ENCODE measurements at places on chromosomes 3 and 15.

DNA sequence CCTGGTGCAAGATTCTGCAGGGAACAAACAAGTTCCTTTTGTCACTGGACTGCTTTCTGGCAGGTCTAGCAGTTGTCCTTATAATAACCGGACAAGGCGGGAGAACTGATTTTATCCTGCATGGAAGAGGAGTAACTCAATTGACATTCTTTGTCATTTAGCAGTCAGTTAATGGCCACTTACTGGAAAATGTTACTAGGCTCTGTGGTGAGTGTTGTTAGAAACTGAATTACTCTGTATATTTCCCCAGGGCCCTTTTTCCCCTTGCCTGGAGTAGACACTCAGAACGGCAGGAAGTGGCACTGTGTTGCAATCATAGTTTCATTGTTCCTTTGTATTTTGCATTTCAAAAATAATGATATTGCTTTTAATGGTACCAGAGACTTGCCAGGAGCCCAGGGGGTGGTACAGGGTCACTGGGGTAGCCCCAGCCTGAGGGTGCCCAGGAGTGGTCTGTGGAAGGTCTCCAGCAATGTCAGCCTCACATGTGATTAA lies 318.6 kb upstream of the LRRFIP2 start:
- DNase-seq = peak; percentile 13

GRCh38 chr15:37041042-37041441 lies 59.3 kb downstream of the MEIS2 start:
- no peak for DNase-seq

GRCh38 chr15:67307156-67307555 lies 52.6 kb downstream of the IQCH start:
- DNase-seq = no peak

DNA sequence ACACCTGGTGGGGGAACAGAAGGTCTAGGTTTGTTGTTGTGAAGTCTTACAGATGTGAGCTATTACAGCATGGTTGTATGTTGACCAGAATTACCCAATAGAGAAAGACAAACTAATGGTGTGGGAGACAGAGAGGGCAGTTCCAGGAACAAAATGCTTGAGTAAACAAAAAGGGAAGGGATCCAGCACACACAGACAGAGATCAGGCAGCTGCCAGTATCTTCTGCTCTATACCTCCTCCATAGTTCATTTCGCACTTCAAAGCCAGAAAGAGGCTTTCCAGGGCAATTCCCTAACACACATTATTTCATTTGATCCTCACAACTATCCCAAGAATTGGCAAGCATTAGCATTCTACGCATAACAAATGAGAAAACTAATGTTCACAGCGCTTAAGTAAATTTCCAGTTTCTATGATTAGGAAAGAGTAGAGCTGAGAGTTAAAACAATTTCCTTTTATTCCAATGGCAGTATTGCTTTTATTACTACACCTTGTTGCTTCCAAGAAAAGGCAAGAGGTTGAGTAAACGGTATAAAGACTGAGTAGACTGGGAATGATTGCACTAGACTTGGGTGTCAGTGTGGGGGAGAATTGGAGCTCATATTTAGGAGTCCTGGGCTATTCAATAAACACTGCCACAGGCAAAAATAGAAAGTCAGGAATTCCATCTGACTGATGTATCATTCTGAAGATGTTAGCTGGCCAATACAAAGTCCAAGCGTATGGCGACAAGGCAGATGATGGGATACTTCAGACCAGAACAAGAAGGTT lies 39.7 kb upstream of the ZNF280D start:
- no peak for DNase-seq

- DNase-seq = no peak
Measured at GRCh38 chr3:100335434-100335833, 877 bp downstream of the NIT2 start.

DNA sequence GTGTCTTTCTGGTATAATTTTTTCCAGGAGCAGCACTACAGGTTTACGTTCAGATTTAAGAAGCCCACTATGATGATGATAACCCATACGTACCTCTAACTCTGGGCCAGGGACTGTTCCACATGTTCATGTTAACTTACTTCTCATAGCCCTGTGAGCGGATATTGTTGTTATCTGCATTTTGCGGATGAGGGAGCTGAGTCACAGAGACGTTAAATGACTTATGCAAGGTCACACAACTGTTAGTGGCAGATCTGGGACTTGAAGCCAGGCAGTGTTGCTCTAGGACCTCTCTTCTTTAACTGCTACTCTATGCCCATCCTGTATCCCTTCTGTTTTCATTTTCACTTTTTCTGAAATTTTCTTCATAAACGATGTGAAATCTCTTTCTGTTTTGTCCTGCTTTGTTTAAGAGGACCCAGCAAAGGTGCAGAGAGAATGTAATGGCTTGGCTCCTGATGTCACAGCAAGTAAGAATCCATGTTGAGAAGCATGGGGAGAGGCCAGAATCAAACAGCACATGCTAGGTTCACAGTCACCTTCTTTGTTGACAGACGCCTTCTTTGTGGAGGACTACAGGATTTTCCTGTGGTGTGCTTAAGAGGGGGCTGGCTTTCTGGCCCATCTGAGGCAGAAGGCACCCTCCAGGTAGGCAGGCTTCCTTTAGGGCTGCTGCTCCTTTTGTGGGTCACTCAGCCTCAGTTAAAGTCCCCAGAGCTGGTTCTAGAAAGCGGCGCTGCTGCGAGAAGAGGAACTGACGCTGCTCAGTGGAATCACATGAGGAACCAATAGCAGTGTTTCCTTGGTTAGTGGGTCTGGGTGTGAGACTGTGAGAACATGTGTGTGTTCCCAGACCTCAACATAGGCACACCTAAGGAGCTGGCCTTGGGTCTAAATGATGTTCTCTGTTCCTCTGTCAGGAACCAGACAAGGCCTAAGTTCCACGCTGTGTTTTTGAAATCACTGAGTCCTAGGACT lies 121.6 kb downstream of the TMEM108 start:
- no peak for DNase-seq

DNA sequence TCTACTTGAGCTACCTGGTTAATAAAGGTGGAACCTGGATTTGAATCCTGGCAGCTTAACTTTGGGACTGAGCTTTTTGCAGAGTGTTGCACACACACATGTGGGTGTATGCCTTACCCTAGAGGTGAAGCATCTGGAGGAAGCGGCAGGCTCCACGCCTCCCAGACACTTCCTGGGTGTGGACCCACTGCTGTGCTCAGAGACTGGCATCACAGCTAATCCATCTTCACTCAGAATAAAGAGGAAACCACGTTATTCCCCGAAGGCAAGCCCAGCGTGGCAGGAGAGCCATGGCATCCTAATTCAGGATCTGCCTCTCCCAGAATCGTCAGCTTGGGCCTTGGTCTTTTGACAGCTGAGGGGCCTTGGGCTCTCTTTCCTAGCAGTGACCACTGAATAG lies 25.5 kb downstream of the CCDC13 start:
- DNase-seq = no peak

GRCh38 chr3:27746838-27747237 lies 24.7 kb upstream of the EOMES start:
- no peak for DNase-seq

DNA sequence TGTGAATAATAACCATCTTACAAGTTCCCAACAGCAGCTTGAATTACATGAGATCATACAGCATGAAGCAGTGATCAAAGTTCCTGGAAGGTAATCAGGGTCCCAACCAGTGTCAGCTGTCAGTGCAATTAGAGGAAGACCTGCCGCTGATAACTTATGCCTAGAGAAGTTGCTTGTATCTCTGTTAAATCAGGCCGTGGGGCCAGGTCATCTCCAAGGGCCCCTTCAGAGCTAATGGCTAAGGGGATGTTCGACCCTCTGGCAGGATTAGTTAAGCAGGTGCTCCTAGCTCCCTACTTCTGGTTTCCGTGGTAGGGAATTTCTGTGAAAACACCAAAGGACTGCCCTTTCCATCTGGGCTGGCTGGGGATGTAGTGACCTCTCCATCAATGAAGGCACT lies 251.0 kb downstream of the FAM43A start:
- no peak for DNase-seq

DNA sequence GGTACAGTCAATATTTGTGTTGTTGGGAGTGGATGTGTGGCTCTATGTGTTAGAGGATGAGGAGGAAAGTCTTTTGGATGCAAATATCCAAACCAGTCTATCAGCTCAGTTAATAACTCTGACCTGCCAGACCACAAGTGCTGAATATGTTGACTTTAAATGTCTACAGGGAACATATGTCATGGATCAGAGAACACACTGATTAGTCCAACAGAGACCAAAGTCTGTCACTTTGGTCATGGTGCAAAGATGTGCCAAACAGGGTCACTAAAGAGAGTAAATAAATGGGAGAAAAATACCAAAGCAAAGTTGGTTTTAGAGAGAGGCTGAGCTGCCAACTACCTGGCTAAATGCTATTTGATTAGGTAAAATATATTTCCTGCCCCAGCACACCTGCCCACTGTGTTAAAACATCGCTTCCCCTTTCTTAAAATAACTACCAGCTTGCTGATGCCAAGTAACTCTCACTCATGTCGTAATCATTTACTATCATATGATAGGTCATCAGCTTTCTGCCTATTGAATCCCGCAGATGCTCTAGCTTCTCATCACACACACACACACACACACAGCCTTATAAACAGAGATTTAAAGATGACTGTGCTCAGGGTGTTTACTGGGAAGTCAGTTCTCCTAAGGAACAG lies 173.3 kb downstream of the PDZRN3 start:
- no peak for DNase-seq

DNA sequence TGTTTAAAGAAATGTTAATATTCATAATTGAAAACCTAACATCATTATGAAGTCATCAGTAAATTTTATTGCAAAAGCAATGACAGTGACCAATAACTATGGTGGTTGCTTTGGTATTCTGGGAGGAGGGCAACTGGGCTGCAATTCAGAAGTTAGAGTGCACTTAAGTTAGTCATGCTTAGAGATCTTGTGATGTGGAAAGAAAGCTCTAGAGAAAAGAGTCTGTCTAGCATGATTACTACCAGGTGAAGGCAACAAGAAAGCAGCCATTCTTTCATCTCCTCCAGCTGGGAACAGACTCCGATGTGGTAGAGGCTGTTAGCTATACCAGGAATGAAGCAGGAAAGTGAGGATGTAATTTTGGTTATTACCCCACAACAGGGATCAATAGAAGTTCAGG lies 625.6 kb downstream of the SI start:
- DNase-seq = no peak

DNA sequence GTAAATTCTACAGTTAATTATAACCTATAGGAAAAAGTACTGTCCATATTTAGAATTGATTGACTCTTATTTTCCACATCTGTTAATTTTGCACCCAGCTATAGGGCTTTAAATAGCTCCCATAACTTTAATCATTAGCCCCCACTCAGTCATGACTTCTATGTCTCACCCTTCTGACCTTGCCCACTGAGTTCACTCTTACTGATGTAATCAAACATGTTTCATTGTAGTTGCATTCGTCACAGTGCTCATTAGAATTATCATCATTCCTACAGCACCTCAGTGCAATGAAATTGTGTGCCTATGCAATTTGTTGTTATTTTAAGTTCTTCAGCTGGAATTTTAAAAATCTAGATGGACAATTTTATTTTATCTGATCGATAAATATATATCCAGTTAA lies 151.4 kb downstream of the TIGIT start:
- DNase-seq = no peak

DNA sequence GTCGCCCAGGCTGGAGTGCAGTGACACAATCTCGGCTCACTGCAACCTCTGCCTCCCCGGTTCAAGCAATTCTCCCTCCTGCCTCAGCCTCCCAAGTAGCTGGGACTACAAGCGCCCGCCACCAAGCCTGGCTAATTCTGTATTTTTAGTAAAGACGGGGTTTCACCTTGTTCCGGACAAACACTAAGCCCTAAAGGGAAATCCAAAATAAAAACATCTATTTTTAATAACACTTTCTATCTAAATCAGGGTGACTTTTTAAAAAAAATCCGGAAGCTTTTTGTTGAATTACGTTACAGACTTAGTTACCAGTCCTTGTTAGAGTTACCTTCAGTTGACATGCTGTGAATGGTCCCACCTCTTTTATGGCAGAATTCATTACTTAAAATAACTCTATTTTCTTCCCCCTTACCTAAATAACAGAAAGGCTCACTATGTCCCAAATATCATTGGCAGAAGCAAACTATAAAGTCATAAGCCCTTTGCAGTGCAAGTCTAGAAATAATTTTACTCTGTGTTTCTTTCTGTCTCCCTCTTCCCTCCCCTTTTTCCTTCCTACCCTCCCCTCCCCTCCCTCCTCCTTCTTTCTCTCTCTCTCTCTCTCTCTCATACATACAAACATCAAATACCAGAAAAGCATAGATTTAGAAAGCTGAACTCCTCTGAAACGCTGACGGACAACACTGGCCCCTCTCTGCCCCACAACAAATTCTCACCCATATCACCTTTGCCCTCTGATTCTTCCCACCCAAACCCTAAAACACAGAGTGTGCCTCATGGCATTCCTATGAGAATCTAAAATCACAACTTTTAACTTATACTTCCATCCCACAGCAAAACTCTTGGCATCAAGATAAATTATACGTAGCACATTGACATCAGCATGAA lies 18.3 kb downstream of the THBS1 start:
- peak; percentile 26 for DNase-seq

GRCh38 chr3:18064586-18064985 lies 322.2 kb upstream of the TBC1D5 start:
- DNase-seq = no peak

GRCh38 chr15:61871926-61872522 lies 188.2 kb downstream of the VPS13C start:
- DNase-seq = no peak

GRCh38 chr15:51936105-51936478 lies 35.5 kb downstream of the LEO1 start:
- no peak for DNase-seq

GRCh38 chr3:122497425-122497824 lies 17.3 kb downstream of the KPNA1 start:
- peak; percentile 63 for DNase-seq

DNA sequence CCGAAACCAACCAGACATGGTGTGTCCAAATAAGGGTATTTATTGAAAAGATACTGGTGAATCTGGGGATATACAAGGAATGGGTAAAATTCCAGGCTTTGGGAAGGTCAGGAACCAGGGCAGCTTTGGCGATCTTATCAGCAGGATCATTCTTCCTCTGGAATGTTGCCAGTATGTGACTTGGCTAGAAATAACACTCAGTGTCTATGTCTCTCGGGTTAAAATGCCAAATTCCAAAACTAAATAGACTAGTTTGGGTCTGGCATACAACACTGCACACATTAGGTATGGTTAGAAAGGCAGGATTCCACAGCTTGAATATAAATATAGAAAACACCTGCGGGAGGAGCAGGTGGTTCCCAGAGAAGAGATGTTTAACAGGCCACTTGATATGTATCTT lies 220.2 kb upstream of the CD96 start:
- DNase-seq = no peak

DNA sequence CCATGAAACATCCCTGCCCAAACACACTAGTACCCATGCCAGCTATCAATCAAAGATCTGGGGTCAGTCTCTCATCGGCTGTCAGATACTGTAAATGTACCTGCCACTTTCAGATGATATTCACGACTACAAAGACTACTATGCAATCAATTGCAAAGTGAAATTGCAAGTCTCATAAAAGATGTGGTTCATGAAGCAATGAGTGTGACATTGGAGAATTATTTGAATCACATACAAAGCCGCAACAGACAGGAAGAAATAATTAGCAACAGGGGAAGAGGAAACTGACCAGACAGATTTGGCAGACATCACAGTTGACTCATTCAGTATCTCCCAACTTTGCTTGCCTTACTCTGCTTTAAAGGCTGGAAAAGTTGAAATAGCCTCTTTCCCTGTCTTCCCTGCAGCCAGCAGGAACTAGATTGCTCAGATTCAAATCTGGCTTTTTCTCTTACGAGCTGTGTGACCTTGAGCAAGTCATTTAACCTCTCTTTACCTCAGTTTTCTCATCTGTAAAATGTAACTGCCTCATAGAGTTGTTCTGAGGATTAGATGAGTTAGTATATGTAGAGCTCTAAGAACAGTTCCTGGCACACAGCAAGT lies 95.7 kb upstream of the C3orf80 start:
- DNase-seq = peak; percentile 97
